ENCODE measurements at places on chromosomes 4 and X. TPM values are rescaled to one million over a fixed set of nuclear protein-coding genes. Genes with fewer than 3 reads are reported as not detected.

- H3K36me3 ChIP-seq: no peaks in the 10 kb centered on the region
- H3K4me1 ChIP-seq: no peaks in the 10 kb centered on the region
- DNase-seq: no peak
Measured at GRCh38 chr4:99655308-99656081, 2.1 kb downstream of the C4orf54 start.

- no peaks in the 10 kb centered on the region for H3K4me1 ChIP-seq
- no peaks in the 10 kb centered on the region for H3K27me3 ChIP-seq
- no peaks in the 10 kb centered on the region for H3K36me3 ChIP-seq
- no peak overlapping the region for H3K4me3 ChIP-seq
- no peak for DNase-seq
Measured at GRCh38 chr4:74950200-74950599, 17.3 kb downstream of the PARM1 start.

DNA sequence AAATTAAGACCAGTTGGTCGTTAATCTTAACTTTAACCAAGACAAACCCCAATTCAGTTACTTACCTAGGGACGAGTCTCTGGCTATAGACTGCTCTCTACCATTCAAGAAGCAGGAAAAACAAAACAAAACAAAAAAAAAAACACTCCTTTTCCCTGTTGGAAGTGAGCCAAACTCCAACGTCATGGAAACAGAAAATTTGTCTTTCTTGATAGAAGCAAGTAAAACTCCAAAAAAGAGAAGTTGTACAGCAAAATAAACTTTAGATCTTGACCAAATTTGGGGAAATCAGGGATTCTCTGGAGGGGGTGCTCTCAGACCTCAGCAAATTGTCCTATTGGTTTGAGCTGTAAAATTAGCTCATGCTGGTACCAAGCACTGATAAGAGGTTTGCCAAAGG is 3.7 kb downstream of the CNGA1 start:
- no peak overlapping the region for H3K4me3 ChIP-seq
- H3K27me3 ChIP-seq: no peaks in the 10 kb centered on the region
- H3K36me3 ChIP-seq: no peaks in the 10 kb centered on the region
- no peak overlapping the region for H3K27ac ChIP-seq
- DNase-seq: no peak

SATL1 gene
- polyA plus RNA-seq: 0.66 TPM

KCNE5 gene
- 4.2 TPM for polyA plus RNA-seq
